Breast epithelium (tissue), 4 donors: ENCODE measurements at places on chromosomes 12 and 14.

DNA sequence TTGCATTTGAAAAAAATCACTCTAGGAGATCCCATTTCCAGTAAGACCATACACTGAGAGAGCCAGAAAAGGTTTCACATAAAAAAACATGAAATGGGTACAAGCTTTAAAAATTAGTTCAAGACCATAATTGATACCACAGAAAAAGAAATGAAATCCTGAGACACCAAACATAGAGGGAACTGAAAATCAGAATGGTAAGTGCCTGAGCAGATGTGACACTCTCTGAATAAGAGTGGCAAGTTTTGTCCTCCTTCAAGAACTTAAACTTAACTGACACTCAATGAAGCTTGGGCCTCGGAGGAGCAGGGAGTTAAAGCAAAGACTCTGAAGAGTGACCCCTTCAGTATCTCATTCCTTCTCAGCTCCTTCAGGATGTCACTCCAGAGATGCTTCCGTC, 23.2 kb upstream of the PTGDR start:
- no peak for DNase-seq

GRCh38 chr12:3542911-3543310, 51.9 kb downstream of the PRMT8 start:
- no peak for DNase-seq

DNA sequence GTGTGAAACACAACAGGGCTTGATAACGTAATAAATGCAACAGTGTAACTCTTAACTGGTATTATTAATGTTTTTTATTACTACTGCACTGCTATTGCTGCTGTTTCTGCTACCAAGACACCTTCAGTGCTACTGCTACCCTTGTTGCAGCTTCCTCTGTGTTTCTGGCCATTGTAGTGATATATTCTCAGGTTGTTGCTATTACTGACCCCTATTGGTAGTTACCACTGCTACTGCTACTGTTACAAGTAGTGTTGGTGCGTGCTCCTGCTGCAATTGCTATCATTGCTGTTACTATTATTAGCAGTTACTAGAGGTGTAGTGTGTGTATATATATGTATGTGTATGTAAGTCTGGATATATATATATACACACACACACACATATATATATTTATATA, 87.2 kb upstream of the PTPRB start:
- no peak for DNase-seq

GRCh38 chr14:100864960-100865681, 38.4 kb downstream of the RTL1 start:
- peak; percentile 15 for DNase-seq

DNA sequence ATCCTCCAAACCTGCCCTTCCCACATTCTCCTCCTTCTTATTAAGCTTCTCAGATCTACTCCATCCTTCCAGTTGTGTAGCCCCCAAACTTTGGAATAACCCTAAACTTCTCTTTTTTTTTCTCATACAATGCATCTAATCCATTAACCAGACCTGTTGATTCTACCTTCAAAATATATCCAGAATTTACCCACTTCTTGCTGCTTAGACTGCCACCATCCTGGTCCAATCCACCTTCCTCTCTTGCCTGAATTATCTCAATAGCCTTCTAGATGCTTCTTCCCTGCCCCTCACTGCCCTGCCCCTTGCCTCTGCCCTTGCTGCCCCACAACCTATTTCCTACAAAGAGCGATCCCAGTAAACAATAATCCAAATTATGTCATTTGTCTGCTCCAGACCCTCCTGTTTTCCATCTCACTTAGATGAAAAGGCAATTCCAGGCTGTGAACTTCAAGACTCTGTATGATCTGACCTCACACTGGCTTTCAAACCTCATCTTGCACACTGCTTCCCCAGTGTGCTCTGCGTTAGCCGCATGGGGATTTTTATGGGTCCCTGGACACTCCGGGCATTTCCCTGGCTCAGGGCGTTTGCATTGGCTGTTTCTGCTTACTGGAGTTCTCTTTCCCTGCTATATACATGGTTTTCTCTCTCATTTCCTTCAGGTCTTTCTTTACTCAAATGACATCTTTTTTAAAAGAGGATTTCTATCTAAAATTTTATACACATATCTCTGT, 42.6 kb upstream of the HIF1A start:
- no peak for DNase-seq

DNA sequence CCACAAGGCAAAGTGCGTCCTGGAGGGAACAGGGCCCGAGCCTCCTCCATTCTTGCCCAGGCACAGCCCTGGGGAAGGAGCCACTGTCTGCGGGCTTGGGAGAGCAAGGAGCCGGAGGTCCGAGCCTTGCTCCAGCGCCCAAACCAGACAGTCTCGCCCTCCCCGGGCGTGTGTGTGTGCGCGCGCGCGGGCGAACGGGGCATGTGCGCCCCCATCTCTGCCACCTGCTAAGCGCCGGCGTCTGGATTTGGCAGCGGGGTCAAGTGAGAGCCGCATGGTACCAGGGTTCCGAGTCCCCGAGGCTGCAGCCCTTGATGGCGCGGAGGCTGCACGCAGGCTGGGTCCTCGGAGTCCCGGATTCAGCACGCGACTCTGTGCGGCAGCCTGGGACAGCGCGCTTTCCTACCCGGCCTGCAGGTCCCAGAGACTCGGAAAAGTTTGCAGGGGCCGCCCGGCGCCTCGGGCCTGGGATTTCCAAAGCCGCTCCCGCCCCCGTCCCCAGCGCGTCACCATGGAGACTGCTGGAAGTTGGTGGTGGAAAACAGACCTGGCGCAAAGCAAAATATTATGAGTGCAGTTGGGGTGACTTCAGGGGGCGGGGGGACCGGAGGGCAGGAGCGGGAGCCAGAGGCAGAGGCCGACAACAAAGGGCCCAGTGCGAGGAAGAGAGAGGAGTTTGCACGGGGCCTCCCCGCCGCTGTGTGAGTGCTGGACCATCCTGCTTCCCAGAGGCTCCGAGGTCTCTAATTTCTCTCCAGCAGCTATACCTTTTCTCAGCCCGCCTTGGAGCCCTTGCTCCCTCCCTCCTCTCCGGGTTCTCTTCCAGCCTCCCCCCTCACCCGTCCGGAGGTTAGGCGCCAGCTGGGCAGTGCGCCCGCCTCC, 4.2 kb downstream of the RFX4 start:
- DNase-seq, result no peak

- DNase-seq, result no peak
Observed at GRCh38 chr14:79287976-79288375, 923.3 kb downstream of the DIO2 start.

DNA sequence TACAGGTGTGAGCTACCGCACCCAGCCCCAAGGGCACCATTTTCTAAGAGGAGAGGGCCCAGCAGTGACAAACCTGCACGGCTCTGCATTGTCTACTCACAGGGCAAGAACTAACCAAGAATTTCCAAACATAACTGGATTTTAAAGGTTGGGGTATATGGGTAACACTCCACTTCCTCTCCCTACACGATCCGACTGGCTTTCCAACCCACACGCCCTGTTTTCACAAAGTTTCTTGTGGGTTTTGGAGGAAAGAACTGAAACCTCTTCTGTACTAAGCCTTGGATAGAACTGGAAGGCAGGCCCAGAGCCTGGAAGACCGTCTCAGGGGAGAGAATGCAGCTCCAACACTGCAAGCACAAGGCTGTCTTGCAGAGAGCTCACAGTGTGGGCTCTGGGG, 24.9 kb downstream of the SNRNP35 start:
- DNase-seq, result no peak

DNA sequence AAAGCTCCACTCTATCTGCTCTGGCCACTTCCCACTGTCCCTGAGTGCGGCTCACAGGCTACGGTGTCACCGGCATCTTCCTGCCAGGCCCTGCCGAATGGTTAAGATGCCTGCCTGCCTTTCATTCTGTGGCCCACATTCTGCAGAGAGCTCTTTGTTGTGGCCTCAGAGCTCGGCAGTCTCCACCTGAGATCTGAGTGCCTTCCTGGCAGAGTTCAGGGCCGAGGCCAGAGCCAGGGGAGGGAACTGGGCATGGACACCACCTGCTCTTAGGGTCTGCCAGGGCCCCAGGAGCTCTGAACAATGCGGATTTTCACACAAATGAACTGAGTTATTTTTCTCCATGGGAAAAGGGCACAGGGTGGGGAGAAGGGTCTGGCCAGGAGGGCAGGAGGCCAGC, 127.2 kb downstream of the RBM19 start:
- DNase-seq, result no peak

DNA sequence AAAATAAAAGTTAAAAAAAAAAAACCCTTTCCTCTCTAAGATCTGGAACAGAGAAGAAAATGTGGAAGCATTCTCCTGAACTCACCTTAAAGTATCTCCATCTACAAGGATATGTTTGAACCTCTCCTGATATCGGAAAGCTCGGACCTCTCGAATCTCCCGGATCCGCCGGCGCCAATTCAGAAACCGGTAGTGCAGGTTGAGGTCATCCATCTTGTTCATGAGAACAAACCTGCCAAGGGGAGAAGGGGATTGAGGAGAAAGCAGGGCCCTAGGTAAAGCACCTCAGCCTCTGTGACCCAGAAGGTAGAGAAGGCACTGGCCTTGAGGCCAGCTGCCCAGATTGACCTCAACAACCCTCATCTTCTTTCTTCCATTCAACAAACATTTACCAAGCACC, 2.2 kb downstream of the SPRYD3 start:
- DNase-seq, result no peak

DNA sequence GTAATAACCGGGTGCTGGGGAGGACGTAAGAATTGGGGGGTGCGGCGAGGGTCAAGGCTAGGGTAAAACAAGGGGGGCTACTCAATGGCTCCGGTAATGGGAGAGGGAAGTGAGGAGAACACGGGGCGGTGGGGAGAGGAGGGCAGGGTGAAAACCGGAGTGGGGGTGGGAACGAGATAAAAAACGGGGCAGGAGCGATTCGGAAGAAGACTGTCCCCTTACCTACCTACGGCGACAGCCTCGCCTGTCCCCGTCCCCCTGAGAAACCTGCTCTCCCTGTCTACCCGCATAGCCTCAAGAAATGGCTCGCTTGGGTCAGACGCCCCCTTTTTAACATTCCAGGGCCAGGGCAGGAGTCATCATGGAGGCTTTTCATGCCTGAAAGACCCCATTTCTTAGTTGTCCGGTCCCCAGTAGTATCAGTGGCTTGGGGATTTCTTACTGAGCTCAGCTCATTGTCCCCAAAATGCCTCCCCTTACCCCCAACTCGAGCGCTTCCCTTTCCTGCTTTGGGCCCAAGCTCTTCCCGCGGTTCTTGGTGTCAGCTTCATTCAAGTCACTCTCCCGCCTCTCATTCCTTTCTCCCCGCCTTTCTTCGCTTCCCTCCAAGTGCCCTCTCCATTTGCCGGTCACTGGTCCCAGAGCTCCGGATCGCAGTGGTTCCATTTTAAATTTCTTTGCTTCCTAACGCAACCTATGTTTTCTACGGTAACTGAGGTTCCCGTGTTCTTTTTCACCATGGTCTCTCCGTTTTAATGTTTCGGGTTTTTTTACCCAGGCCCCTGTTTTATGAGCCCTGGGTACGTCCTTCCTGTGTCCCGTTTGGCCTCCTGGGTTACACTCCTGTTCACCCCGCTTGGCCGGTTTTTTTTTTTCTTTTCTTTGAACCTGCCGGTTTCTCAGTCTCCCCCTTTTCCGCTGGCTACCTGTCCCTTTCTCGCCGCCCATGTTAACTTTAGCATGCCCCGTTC, 1.2 kb upstream of the WSB2 start:
- DNase-seq, result peak; percentile 57

- peak; percentile 45 for DNase-seq
Observed at GRCh38 chr14:20855652-20856291, 35.4 kb upstream of the RNASE3 start.
